ENCODE measurements at places on chromosomes 13 and 19.

- DNase-seq: no peak
Observed at GRCh38 chr13:103431856-103432255, 365.6 kb upstream of the SLC10A2 start.

DNA sequence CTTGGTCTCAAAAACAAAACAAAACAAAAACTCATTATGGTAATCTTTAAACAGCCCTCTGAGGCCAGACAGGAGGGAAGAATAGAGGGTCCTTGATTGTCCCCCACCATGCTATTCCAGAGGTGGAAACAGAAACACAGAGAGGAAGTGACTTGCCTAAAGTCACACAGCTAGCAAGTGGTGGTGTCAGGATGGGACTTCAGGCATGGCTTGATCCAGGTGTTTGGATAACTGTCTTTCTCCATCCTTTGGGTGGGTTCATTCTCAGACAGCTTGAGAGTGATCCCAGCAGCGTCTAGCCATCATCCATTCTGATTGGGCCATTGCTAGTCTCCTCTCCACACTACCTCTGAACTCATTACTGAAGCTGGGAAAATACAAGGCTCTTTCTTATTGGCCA, 12.5 kb downstream of the COLGALT1 start:
- DNase-seq: no peak

DNA sequence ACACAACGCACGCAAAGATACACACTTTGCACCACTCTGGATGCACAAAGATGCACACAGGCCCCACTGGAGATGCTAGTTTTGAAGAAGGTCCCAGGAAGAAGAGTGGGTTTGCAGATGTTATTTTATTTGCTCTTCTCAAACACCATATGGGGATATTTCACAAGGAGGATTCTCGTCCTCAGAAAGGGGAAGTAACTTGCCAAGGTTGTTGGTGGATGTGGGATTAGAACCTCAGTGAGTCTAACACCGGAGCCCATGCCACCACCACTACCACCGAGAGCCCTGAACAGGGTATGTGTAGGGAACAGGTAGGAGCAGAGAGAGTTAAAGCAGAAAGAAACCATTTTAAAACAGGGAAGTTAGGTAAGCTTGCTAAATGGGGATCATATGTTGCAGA, 9.6 kb upstream of the CEACAM6 start:
- no peak for DNase-seq

DNA sequence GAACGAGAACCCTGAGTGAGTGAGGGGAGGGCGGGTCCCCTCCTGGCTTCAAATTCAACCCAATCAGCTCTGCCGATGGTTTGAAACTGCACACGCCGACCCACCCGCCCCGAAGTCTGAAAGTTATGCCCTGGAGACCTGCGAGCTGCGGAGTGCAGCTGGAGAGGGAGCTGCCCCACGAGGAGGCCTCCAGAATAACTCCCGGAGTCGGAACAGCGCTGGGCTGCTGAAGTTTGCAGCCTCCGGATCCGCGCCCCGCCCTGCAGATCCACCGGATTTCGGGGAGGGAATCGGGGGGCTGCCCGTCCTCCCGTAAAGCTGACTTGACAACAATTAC, 7.0 kb downstream of the POU4F1 start:
- DNase-seq: no peak

GRCh38 chr19:33064458-33064791, 263 bp downstream of the RHPN2 start:
- no peak for DNase-seq

GRCh38 chr19:40646743-40647254, 43.7 kb downstream of the NUMBL start:
- DNase-seq: no peak

DNA sequence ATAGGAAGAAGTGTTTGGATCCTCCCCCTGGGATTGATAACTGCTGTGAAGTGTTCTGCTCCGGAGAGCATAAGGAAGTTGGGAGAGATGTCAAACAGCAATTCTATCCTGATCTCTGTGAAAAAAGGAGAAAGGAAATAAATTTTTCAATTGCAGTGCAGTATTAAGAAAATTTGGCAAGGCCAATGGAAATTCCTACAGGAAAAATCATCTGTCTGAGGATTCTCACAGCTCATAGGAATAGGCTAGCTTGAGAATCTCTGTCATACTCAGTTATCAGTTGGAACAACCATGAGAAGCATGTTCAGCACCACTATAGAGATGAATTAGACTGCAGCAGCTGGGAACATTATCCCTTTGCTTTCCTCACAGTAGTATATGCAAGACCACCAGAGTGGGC, 1238.9 kb upstream of the MIR17HG start:
- DNase-seq: no peak

DNA sequence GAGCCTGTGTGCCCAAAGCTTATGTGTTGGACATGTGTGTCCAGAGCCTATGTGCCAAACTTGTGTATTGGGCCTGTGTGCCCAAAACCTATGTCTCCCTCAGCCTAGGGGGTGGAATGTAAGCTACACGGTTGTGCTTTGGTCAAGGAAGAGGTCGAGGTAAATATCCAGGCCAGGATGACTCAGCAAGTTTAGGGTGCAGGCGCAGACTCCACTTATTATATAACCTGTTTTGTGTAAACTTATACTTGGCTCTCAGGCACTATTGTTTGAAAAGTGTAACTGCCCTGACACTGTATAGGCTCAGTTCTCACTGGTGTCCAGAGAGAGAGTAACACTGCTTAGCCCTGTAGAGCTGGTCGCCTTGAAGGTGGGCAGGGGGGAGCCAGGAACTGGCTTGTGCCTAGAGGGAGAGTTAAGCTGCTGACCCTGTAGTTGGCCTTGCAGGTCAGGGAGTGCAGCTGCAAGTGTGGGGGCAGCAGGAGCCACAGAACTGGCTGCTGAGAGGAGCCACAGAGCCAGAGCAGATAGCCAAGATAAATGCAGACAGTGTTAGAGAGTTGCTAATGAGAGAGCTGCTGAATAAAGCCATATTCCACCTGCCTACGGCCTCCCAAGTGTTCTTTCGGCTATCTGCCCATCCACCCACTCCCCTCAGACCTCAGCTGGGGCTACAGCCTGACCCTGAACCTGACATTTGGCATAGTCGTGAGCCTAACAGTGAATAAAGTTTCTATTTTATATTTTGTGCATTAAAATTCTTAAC, 517.2 kb upstream of the SLITRK1 start:
- no peak for DNase-seq

DNA sequence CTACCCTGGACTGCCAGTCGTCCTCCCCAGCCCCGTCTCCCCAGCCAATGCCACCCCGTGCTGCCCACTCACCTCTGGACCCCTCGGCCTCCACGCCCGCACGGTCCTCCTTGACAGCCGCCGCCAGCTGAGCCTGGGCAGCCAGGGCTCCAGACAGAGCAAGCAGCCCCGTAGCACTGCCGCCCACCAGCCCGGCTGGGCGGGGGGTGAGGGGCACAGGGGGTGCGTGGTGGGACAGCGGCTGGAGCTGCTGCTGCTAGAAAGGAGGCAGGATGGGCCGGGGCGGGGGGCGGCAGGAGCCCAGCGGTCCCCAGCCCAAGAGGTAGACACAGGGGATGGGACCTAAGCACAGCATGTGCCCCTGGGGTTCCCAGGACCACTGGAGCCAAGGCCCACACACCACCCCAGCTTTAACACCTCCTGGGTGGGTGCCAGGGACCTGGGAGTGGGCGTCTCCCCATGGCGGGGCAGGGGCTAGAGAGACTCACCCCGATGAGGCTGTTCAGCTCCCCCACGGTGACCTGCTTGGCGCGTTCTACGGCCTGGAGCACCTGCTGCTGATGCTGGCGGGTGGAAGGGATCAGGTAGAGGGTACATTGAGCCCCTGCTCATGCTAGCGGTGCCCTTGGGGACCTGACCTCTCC, 9.7 kb downstream of the TLE2 start:
- DNase-seq: no peak

DNA sequence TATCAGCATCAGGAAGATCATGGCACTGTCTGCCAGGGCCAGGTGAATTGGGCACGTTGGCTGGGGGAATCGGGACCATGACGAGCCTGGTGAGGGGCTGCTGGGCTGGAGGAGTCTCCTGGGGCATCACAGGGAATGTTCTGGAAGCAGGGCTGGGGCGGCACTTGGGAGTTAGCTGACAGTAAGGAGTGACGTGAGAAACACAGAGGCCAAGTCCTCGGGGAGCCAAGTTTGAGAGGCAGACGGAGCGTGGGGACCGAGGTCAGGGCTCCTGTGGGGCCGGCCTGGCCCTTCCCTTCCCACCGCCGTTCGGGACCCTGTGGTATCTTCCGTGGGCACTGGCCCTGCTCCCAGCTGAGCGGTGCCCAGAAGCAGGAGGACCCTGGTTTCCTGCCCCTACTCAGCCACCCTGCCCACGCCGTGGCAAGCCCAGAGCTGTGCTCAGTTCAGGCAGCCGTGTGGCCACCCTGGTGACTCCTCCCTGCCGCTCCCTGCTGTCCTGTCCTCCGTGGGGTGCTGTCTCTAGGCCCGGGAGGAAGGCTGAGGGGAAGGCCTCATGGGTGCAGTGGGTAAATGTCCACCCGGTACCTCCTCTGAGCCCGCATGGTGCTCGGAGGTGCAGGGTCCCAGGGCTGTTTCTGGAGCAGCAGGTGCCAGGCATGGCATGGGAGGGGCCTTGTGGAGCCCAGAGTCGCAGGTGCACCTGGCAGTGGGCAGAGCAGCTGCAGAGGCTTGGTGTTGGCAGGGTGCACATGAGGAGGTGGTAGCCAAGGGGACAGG, 25.2 kb downstream of the CRTC1 start:
- no peak for DNase-seq

GRCh38 chr19:42402376-42403116, 12.4 kb upstream of the CNFN start:
- DNase-seq: no peak

GRCh38 chr13:99639126-99639525, 137.9 kb downstream of the TM9SF2 start:
- no peak for DNase-seq

GRCh38 chr13:104567114-104567513, 1500.9 kb upstream of the SLC10A2 start:
- no peak for DNase-seq

GRCh38 chr13:29315847-29316246, 279.6 kb downstream of the SLC7A1 start:
- no peak for DNase-seq

DNA sequence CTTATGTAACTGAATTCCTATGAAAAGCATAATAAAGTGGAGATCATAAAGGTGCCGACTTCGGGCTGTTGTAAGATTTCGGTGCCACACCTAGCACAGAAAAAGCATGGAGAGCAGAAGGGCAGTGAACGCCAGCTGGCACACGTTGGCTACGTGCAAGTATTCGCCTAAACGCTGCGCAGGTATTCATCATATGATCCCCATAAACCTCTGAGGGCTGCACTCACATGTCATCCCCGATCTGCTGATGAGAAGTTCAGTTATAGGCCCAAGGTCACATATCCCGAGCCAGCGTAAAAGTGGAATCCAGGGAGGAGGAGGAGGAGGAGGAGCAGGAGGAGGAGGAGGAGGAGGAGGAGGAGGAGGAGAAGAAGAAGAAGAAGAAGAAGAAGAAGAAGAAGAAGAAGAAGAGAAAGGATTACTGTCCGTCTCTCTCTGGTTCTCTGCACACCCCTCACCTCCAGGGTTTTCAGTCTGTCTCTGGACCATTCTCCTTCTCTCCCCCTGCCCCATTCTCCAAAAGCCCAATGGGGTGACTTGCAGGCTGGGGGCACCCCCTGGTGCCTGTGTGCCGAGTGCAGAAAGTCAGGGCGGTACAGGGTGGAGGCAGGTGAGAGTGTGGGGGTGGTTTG, 18.6 kb upstream of the CYP2S1 start:
- no peak for DNase-seq

DNA sequence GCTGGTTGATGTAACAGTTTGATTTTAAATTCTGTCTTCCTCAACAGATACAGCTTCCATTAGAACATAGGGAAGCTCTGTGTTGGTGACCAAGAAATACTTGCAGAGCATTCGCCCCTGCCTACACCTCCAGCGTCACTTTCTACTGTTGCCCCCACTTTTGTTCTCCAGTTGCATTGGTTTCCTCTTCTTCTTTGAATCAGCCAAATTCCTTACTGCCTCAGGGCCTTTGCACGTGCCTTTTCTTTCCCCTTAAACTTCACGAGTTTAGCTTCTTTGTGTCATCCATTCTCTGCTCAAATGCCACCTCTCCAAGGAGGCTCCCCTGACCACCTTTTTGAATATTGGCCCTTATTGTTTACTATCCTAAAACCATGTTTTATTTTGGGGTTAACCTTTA, 5.7 kb downstream of the KLK5 start:
- DNase-seq: no peak

DNA sequence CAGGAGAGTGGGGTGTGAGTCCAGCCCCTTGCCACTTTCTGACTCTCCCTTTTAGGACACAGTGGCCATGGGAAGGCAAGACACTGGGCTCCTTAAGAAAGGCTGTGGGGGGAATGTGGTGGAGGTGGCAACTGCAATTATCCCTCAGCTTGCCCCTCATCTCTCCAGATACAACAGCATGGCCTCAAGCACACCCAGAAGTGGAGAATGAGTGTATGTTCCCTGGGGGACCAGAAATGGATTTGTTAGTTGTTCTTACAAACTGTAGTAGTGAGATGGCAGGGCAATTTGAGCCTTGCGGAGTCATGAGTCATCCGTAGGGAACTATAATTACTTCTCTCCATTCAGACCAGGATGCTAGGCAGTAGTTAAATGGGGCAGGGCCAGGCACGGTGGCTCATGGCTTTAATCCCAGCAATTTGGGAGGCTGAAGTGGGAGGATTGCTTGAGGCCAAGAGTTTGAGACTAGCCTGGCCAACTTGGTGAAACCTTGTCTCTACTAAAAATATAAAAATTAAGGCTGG, 25.6 kb upstream of the CXCL17 start:
- DNase-seq: peak; percentile 32

DNA sequence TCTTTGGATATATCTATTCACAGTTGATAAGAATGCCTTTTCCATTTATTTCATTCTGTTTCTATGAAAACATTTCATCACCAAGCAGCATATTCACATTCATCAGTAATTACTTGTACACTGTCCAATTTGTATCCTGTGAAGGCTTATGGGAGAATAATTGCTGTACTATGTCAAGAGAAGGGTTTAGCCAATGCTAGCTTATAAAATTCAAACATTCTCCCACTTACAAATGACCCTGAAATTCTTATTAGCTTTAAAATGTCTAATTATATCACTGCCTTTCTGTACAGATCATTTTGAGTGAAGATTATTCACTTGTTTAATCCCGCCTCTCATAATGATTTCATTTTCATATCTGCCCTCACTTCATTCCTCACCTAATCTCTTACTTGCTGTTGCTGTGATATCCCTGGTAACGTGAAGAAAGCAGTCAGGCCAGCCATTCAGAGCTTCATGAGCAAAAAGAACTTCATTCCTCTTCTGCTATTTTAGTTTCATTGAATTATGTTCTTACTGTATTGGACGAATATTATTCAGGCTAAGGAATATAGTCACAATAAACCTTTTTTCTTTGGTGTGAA, 778.7 kb downstream of the OLFM4 start:
- DNase-seq: no peak

DNA sequence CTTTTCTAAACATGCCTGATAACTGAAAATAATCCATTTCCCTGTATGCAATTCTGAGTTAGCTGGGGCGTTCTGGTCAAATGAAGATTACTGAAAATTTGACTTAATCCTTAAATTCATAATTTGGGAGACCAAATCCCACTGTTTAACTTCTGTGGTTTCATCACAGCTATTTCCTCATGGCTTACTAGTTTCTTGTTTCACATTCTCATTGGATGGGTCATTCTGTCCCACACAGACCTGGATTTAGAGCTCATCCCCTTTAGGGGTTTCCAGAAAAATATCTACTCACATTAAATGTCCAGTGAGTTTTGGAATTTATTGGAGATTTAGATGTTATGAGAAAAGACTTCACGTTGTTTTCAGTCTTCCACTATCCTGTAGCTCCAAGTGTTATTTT, 709.3 kb upstream of the KLHL1 start:
- no peak for DNase-seq

Measured in GOT3 (cell line).